ENCODE measurements at places on chromosomes 11 and 22.
A peak's percentile ranks its signal among the peaks of the same experiment; 100 is the strongest.

DNA sequence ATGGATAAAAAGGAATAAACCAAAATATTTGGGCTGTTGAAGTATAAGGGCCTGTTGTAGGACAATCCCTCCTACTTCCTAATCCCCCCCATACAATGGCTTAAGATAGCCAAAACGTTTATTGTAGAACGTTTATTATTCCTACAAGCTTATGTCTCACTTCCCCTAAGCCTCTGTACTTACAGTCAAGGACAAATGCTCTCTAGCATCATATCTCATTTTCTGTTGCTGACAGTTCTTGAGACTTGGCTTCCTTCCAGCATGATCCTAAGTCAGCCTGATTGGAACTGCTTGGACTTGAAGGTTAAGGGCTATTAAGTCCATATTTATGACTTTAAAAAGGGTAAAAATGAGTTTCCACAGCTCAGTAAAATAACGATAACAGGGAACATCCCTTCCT lies 8.8 kb downstream of the MISFA start:
- DNase-seq = no peak

DNA sequence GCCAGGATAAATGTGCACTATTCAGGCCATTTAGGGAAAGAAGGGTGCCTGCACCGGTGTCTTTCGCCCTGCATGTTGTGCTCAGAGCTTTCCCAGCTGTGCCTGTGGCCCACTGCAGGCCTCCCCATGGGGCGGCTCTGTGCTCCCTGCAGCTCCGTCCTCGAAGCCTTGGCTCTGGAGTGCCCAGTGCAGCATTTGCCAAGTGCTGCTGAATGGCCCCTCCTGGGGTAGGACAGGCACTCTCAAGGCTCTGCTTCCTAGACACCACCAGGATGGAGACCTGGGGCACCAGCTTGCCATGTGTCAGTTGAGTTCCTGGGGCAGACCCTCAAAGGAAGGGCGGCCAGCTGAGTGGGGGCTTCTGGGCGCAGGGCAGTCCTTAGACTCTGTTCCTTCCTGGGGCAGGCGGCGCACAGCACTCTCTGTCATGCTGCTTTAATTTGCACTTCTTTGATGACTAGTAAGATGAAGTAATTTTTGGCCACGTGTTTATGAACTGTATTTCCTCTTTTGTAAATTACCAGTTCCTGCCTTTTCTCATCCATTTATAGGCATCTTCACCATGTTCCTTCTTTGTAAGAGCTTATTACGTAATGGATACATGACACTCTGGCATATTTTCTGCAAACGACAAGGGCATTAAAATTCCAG lies 32.1 kb upstream of the GNB1L start:
- DNase-seq = peak; percentile 70

- DNase-seq = peak; percentile 91
Observed at GRCh38 chr11:48008951-48009270, 28.6 kb downstream of the PTPRJ start.

DNA sequence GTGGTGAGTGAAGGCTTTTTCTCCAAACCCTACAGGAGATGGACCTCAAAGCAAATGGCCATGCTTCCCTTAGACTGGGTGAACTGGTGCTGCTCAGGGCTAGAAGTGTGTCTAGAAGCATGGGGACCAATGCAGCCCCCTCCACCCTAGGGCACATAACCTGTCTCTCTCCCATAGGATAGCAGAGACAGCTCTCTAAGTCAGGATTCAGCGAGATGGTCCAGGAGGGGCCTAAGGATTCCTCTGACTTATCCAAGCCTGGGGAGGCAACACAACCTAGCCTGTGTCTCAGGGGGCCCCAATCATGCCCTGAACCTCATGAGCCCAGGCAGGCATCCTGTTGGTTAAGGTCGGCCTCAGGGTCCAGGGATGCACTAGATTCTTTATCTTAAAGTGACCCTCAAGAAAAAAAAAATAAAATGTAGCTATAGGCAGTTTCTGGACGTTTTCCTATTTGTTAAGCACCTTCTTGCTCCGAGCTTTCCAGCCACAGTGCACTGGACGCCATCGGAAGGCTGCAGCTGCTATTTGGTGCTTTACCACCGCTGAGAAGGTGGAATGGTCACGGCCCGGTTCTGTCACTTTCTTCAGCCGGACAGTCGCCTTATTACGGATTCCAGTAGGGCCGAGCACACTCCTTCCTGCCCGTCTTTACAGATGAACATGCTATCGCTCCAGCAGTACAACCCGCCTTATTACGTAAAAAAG lies 5.0 kb upstream of the CCND1 start:
- DNase-seq = no peak

DNA sequence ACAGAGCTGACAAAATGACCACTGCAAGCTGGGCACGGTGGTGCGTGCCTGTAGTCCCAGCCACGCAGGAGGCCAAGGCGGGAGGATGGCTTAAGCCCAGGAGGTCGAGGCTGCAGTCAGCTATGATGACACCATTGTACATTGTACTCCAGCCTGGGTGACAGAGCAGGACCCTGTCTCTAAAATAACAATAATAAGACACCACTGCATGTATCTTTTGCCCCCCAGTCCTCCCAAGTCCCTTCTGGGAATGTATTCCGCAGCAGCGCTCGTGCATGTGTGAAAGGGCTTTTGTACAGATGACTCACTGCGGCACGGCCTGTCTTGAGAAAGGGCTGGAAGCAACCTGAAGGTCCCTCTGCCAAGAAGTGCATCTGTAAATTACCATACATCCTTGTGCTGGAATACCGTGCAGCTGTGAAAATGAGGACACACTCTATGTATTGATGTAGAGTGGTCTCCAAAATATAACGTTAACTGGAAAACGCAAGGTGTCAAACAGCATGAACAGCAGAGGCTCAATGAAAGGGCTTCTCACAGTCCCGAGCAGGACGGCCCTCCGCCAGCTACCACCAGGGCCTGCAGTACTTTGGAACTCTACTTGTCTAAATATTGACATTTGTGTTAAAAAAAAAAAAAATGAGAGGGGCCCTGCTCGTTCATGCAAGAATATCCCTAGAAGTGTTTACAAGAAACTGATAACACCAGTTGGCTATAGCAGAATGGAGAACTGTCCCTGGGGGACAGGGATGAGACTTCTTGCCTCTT lies 9.0 kb upstream of the CDC42EP2 start:
- DNase-seq = no peak

- DNase-seq = peak; percentile 5
Observed at GRCh38 chr11:43145653-43146052, 166.1 kb upstream of the API5 start.

DNA sequence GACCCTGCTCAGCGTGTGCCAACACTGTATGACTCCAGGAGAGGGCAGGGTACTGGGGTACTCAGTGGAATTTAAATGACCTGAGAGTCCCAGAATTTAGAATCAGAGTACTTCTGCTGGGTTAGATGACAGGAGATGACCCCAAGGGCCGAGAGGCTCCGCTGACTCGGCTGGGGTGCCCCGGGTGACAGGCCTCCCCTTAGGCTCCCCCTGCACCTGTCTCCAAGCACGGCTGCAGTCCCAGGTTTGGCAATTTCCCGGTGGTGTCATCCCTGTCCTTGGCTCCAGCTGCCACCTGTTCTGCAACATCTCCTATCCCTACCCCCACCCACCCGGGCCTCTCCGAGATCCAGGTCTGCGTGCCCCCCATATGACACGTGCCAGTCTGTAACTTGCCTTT lies 1.3 kb downstream of the ACTN3 start:
- no peak for DNase-seq

GRCh38 chr11:105520706-105521345 lies 89.0 kb upstream of the GRIA4 start:
- no peak for DNase-seq
